ENCODE measurements at places on chromosomes 7 and 10.

- DNase-seq = no peak
Observed at GRCh38 chr10:129048513-129048912, 418.5 kb upstream of the MGMT start.

DNA sequence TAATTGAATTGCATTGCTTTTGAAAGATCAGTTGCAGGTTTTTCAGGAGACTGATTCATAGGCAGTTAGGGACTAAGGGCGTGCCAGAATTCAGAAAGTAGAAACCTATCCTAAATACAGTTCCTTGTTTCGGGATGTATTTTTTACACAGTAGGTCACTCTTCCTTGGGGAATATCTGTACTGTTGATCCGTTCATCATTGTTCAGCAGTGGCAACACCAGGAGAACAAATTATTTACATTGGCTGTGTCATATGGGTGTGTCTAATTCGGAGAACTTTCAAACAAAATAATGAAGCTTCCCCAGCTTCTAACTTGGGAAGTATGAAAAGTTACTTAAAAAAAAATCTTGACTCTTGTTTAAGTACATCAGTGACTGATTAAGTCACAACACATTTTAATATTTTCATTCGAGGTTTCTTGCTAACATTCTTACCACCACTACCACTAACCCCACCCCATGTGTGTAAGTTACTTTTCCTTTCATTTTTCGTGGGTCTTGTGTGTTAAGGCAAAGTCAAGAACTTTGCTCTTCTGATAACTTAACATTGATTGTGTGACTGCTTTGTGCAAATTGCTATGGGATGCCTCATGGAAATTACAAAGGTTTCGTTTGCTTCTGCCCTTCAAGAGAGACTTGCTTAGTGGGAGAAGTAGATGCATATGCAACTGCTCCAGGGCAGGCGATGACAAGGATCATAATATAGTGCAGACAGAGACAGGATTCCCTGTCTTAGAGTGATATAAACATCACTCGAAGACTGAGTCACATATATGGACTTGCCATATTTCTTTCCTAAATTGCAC is 43.8 kb upstream of the RPA3 start:
- DNase-seq = no peak

GRCh38 chr10:7887174-7887816 is 69.0 kb downstream of the TAF3 start:
- DNase-seq = no peak

GRCh38 chr7:49643321-49643720 is 130.1 kb upstream of the VWC2 start:
- no peak for DNase-seq

GRCh38 chr7:112420236-112420861 is 29.9 kb upstream of the IFRD1 start:
- DNase-seq = no peak

GRCh38 chr10:100528123-100528886 is 1.4 kb downstream of the NDUFB8 start:
- no peak for DNase-seq

DNA sequence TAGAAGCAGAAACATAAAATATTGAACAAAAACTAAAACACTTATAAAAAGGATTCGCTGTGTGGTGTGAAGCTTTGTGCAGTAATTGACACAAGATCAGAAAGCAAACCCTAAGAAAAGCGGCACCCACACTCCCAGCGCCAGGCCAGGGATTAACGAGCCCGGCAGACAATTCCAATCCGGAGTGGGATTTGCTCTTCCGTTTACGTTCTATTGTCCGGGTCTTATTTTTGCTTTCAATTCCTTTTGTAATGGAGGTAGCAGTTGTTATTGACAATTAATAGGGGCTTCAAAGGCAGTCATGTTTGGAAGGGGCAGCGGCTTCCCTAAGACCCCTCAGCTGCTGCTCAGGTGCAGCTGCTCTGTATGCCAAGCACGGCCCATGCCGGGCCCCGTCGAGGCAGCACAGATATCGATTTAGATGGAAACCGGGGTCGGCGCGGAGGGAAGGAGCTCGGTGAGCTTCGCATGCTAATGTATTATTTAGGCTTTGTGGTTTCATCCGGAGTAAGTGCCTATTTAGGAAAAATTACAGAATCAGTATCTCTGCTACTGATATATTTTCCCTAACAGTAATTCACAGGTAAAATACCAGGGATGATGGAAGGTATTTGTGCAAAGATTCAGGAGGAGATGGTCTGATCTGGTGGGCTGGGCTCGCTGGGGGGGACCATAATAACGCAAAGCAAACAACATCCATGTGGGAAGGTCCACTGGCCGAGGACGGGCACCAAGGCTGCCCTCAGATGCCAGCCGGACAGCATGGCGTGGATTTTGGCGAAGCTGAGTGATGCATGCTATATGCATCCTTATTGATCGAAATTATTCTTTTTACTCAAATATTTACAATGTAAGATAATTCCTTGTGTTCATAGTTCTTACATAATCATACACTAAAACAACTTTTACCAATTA is 561.7 kb downstream of the PTPRN2 start:
- DNase-seq = no peak

- DNase-seq = no peak
Observed at GRCh38 chr7:129423700-129424410, 10.4 kb upstream of the STRIP2 start.

DNA sequence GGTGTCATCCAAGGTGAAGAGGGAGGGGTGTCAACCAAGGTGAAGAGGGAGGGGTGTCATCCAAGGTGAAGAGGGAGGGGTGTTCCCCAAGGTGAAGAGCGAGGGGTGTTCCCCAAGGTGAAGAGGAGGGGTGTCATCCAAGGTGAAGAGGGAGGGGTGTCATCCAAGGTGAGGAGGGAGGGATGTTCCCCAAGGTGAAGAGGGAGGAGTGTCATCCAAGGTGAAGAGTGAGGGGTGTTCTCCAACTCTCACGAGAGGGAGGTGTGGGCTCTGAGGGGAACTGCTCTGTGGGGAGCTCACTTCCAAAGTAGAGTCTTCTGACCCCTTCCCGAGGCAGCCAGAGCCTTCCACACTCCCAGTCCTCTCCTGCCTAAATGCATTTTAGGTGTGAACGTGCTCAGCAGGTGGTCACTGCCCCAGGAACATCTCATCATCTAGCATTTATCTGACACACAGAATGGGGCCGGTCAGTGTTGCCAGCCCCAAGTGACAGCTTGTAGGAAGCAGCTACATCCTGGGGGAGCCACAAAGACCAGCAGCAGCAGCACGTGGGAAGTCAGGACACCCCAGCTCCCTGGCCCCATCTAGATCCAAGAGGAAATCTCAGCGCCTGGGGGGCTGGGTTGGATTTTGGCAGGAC is 323.8 kb downstream of the GLRX3 start:
- DNase-seq = no peak

Measured in stimulated activated CD8-positive, alpha-beta memory T cell treated with anti-CD3 and anti-CD28 coated beads, Interleukin-2, amount 100 ng/mL, for 48 hours (primary cell).